ENCODE measurements at places on chromosomes 4 and X.
A peak's percentile ranks its signal among the peaks of the same experiment; 100 is the strongest.

GRCh38 chrX:6227453-6227835, 1.2 kb downstream of the NLGN4X start:
- no peak for DNase-seq

DNA sequence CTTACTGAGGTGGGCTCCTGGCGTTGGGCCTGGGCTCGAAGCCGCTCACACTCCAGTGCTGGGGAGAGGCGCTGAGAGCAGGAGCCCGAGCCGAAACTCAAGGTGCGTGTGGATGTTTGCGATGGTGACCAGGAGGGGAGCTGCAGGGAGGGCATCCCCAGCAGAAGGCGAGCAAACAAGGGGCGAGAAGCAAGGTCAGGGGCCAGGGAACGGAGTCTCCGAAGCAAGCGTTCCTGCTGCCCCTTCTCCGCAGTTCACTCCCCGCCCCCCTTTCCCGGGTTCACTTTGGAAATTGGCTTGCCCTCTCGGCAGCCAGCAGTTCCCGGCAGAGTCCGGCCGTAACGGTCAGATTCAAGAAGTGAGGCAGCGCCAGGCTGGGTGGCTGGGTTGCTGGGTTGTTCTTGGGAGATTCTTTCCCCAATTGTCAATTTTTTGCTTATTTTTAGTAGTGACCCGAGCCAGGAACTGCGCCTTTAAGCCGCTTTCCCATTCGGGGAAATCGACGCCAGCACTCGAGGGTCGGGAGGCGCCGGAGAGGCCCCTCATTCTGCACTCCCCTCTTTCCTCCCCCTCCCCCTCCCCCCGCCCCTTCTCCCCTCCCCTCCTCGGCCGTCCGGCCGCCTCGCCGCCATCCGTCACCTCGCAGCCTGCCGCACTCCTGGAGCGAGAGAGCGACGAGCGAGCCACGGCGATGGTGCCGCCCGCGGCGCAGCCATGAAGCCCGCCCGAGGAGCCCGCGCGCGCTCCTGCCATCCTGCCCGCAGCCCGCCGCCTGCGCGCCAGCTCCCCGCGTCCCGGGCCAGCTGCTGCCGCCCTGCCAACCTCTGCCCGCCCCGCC, at the start of gene FRMPD3:
Gene FRMPD3, plus strand, starts transcription at position 655 of the 838 bp plus-strand sequence. CDS start 76,937 bp downstream, outside the sequence.
- DNase-seq = no peak

GRCh38 chr4:186201535-186202230, 10.3 kb downstream of the CYP4V2 start:
- DNase-seq = peak; percentile 21

- no peak for DNase-seq
These were observed 19.1 kb downstream of the EIF4E start for GRCh38 chr4:98909646-98910401.

DNA sequence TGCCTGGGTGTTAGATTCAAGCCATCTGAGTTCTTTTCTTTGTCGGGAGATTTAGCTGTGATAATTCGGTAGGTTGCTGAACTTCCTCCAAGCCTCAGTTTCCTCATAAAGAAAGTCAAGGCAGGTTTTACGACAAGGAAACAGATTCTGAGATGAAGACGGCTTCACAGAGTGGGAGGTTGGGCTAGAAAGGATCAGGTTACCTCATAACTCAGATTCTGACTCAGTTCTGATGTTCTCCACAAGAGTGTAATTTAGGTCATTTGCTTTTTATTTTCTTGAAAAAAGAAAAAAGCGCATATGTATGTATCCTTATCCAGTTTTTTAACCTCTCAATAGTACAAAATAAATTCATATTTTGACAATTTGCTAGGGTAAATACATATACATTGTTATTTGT, 47.2 kb upstream of the ELOVL6 start:
- no peak for DNase-seq

- no peak for DNase-seq
These were observed 6.6 kb downstream of the TLL1 start for GRCh38 chr4:165879641-165880040.

DNA sequence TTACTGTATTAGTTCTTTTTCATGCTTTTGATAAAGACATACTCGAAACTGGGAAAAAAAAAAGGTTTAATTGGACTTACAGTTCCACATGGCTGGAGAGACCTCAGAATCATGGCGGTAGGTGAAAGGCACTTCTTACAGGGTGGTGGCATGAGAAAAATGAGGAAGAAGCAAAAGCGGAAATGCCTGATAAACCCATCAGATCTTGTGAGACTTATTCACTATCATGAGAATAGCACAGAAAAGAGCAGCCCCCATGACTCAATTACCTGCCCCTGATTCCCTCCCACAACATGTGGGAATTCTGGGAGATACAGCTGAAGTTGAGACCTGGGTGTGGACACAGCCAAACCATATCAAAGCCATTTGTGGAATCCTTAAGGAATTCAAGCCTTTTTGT, 1238.9 kb downstream of the ADGRL3 start:
- no peak for DNase-seq

DNA sequence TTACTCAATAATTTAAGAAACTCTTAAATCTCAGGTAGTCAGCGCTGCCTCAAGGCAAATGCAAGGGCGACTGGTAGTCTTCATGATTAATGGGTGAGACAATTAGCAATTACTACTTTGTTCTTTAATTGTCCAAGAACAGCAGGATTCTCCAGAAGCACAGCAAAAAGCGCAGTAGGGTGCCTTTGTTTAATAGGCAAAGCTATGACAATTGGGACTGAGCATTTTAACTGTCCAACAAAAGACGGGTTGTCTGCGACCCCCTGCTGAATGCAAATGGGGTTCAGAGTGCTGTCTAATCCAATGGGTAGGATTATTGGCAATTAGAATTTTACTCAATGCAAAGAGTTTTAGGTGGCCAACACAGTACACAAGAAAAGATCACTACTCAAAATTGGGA, 286.1 kb downstream of the CHIC1 start:
- DNase-seq = no peak

GRCh38 chr4:99817309-99817890, 773 bp downstream of the DAPP1 start:
- no peak for DNase-seq

GRCh38 chr4:159497936-159498335, 395.1 kb downstream of the RAPGEF2 start:
- DNase-seq = no peak

GRCh38 chr4:111959222-111959621, 186.0 kb upstream of the FAM241A start:
- peak; percentile 81 for DNase-seq

GRCh38 chr4:7516773-7517144, 82.0 kb upstream of the PSAPL1 start:
- DNase-seq = no peak

GRCh38 chrX:51024106-51024696, 113.7 kb downstream of the BMP15 start:
- no peak for DNase-seq

- DNase-seq = no peak
These were observed 162.5 kb upstream of the AFF2 start for GRCh38 chrX:148337873-148338272.

GRCh38 chr4:53711926-53712325, 120.6 kb upstream of the LNX1 start:
- no peak for DNase-seq

DNA sequence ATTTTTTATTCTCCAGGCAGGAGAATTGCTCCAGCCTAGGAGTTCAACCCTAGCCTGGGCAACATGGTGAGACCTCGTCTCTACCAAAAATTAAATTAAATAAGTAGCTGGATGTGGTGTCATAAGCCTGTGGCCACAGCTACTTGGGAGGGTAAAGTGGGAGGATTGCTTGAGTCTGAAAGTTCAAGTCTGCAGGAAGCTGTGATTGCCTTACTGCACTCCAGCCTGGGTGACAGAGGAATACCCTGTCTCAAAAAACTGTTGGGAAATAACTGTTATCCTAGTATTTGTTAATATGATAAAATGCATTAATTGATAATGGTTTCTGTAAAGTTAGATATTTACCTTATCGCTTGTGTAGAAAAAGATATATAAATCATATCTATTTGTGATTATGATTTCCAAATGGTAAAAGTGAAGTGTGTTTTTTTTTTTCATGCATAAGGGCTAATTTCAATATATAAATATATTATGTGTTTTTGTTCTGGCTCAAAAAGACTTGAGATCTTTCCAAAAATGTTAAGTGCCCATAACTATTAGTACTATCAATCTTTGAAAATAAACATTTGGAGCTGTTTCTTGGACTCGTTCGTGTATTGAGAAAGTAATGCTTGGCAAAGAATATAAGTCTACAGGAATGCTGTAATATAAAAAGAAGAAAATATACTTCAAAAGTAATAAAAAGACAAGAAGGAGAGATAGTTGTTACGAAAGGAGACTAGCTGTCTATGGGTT, 396.6 kb downstream of the ADGRL3 start:
- DNase-seq = no peak

DNA sequence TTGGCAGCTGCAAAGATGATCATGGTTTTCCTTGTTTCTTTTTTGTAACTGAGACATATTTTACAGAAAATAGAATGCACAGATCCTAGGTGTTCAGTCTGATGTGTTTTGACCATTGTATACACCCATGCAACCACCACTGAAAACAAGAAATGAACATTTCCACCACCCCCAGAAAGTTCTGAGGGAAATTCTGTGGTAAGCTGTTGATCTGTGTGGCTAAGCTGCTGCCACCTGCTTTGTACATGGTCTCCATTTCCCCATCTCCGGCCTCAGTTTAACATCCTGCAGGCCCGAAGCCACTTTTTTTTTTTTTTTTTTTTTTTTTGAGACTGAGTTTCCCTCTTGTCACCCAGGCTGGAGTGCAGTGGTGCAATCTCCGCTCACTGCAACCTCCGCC, 65.3 kb downstream of the NYX start:
- no peak for DNase-seq

DNA sequence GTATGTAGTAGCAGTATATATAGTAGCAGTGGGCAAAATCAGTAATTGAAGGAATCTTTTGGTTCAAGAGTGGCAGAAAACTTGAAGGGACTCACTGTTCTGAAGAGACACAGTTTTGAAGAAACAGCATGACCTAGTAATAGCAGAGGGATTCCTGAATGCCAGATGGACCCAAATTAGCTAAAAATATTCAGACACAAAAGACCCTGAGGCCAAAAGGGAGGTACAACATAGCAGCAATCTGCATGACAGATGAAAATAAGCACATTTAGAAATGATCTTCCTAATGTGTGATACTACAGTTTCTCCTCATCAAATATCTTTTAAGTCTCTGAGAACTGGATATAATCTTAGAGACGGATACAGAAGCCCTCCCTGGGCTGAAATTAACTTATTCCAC, 536.6 kb downstream of the PPARGC1A start:
- DNase-seq = no peak

- no peak for DNase-seq
These were observed 39.3 kb upstream of the NHSL2 start for GRCh38 chrX:71871367-71871766.

DNA sequence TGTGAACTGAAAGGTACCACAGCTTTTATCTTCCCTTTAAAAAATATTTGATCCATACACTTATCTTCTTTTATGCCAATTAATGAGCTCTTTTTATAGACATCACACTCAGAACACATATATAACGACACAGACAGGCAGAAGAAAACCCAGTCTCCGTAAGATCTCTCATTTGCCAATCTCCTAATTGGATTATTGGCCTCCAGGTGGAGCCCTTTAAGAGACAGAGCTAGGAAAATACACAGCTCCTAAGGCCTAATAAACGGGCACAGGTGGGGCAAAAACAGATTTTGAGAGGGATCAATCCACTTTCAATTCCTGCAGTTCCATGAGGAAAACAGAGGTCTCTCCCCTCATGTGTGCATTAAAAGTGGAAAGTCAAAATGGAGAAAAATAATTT, 1495.4 kb downstream of the RPA4 start:
- no peak for DNase-seq

DNA sequence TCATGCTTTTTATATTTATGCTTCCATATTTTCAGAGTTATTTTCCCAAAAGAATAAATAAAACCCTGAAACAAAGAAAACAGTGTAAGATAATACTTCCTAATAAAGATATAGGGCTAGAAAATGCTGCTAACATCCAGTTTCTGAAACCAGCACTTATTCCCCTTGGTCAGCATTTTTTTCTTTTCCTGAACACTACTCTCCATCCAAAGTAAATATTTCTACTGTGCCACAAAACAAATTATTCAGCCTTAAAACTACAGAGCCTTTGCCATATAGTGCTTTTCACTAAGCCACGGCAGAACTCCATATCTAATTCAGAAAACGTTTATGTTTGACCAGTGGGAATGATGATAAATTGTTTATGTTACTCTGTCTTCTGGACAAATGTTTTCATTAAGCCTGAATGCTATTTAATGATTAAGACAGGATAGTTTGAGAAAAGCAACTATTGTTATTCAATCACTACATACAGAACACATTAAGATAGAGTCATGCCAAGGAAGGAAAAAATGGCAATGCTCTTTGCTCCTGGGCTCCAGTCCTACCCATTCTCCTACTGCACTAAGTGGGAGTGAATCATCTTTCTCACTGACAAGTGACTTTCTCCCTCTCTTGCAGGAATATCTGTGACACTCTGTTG, 723.9 kb downstream of the FAT4 start:
- DNase-seq = no peak

GRCh38 chr4:2837904-2838496, 5.6 kb upstream of the ADD1 start:
- peak; percentile 55 for DNase-seq

DNA sequence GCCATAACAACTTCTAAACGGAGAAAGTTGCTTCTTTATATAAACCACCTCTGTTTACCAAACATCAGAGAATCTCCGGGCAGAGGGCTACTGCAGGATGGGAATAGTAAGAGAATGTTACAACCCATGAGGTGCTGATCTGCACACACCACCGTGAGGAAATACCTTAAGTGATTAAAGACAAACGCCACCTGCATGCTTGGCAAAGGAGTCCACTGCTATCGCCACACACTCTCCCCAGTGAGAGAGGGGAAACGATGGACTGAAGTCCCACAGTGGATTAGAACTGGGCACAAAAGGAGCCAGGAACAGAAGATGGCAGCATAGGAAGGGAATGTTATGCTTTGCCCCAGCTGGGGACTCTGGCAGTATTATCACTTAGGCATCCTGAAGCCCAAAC, 15.6 kb downstream of the MAML3 start:
- no peak for DNase-seq

GRCh38 chrX:140432346-140433175, 72.3 kb downstream of the SOX3 start:
- DNase-seq = no peak

GRCh38 chrX:30308263-30309138, 689 bp downstream of the NR0B1 start:
- no peak for DNase-seq
